ENCODE measurements at places on chromosomes 5 and 9.

- no peak for DNase-seq
Observed at GRCh38 chr9:134059661-134060395, 8.0 kb downstream of the BRD3 start.

GRCh38 chr9:108865037-108865436 is 3.0 kb downstream of the ACTL7A start:
- DNase-seq, result no peak

DNA sequence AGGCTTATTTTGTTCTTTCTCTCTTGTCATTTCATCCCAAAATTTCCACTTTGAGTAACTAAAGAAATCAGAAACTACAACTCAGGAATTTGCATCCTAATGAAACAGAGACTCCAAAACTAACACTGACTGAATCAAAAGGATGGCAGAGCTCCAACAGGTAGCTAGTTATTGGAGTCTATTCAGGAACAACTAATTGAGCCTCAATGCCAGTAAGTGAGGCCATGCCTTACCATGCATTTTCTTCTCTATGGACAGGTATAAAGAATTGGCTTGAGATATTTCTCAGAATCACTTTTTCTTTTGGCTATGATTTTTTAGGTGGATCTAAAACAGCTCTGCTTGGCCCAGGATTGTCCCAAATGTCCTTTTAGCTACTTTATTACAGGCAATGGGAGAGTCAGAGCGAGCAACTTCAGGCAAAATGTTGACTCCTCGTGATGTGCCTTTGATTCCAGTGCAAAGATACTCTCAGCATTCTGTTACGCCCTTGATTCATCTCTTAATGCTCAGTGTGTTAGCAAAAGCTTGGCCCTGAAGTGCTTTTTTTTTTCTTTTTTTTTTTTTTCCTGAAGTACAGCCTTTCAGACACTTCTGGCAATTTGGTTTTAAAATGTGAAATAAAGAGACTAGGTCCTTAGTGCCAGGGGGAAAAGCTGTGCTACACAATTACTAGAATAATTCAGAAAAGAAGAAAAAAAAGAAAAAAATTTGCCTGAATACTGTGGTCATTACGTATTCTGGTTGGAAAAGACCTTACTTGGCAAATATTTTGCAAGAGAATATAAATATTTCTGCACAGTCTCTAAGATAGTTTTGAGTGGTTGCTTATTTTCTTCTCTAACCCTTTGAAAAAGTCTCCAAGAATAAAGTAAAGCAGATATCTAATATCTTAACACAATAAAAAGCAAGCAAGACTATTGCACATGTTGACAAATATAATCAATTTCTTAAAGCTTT is 423.7 kb downstream of the ANXA1 start:
- DNase-seq, result no peak

DNA sequence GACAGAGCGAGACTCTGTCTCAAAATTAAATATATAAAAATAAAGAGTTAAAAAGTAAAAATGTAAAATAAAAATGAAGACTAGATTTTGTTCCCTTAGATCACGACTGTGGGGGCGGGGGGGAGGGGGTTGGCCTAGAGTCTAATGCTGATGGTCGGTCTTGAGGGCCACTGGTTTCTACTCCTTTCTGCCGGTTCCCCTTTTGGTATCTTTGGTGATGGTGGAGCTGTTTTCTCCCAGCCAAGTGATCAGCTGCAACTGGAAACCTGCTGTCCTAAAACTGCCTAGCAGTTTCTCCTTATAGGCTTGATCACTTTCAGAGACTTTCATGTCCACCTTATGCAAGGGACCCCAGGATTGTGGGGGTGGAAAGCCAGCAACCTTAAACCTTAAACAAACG is 1.1 kb downstream of the SRD5A1 start:
- no peak for DNase-seq

DNA sequence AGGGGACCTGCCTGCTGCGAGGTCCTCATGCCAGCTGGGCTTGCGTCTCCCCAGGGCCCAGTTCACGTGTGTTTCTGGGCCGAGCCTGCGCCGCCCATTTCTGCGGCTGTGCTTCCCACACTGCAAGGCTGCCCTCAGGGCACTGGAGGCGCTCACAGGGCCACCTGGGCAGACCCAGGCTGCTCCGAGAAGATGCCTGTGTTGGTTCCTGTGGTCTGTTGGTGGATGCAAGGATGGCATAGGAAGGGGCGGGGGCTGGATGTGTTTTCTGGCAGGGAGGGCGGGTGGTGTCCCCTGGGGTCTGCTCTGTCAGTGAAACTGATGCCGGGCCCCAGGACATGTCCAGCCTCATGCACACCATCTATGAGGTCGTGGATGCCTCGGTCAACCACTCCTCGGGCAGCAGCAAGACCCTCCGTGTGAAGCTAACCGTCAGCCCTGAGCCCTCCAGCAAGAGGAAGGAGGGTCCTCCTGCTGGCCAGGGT is 25.9 kb downstream of the NKD2 start:
- DNase-seq, result no peak

DNA sequence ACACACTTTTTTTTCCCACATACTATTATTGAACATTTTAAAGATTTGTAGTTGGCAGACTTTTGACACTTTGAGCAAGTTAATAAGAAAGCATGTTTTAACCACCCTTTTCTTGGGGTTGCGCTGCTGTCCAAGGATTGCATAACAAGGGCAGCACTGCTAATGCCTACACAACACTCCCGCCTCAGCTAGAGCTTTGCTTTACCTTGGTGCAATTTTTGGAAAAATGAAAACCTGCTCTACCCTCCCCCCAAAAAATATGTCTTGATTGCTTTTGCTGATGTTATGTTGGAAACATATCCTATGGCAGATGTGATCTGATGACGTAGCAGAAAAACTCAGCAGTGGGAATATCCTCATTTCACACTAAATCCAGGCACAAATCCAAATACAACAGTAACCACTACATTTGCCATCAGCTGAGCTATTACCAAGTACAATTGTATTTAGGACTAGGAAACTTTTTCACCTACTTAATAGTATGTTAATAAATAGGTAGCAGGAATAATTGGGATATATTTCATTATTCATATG is 51.5 kb downstream of the UBE2R2 start:
- no peak for DNase-seq

- DNase-seq, result no peak
Observed at GRCh38 chr5:50697739-50698138, 31.3 kb downstream of the PARP8 start.

GRCh38 chr9:84206801-84207370 is 133.7 kb downstream of the SLC28A3 start:
- DNase-seq, result no peak

- DNase-seq, result no peak
Observed at GRCh38 chr9:19173598-19174125, 46.4 kb upstream of the PLIN2 start.

DNA sequence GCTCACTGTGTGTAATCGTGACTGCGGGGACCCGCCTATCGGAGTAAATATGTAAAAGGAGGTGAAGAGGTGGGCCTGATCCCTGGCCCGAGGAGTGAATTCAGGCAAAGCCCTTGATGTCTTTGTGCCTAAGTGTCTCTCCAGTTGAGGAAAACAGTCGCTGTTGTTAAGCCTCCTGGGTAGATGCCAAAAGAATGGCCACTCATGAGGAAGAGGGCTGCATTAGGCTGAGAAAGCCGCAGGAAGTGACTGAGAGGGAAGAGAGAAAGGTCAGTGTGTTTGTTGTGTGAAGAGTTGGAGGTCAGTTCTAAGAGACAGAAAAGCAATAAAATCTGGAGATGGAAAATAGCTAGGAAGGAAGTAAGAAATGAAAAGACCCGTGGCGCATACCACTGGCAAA is 35.8 kb upstream of the PIP5K1B start:
- DNase-seq, result no peak

- no peak for DNase-seq
Observed at GRCh38 chr5:37899037-37899436, 59.2 kb upstream of the GDNF start.

DNA sequence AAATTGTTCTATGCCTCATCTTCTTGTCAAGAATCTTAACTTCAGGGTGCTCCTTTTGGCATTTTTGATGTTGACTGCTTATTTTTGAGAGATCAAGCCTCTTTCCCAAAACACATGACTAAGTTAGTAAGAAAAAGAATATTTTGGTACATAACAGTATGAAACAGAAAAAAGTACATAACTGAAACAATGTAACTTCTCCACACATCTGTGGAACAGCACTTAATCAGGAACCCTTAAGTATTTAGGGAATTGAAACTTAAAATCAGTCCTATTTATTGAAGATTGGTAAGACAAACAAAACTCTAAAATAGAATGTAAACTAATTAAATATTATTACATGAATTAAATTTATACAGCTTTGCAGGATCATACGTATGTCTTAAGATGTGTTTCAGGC is 103.4 kb downstream of the MELK start:
- no peak for DNase-seq

- no peak for DNase-seq
Observed at GRCh38 chr5:117333011-117333410, 758.4 kb upstream of the SEMA6A start.

- peak; percentile 52 for DNase-seq
Observed at GRCh38 chr9:81687521-81688261, 1.7 kb downstream of the TLE1 start.

DNA sequence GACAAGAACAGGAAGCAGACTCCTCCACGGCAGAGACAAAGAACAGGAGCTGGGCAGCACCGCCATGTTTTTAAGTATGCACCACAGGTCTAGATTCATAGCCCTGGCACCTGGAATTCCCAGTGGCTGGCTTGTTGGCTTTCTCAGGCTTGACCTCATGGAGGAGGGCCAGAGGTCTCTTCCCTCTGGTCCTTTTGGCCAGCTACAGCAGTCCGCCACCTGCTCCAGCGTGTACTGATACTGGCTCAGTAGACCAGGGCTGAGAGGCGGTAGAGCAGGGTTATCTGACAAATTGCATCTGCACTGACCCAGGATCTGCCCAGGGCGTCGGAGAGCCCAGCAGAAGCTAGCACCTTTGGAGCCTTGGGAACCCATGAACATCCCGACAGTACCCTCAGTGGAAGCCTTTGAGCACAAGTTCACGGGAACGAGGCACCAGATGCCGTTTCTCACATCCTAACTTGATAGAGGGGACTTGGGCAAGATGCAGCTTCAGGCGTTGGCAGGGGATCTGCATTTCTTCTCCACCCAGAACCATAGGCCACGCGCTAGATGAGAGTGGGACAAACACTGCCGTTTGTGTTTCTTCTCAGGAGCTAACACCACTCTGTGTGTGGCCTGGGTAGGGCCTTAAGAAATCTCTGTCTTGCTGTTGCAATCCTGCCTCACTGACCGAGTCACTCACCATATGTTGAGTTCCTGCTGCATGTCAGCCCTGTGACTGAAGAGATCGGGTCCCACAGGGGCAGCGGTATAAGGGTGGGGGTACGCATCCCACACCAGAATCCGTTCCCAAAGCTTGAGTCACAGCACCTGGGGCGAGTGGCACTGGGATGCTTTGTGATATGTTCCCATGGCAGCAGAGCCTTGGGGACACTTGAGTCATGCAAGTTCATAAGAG is 90.3 kb upstream of the OTULINL start:
- DNase-seq, result no peak

DNA sequence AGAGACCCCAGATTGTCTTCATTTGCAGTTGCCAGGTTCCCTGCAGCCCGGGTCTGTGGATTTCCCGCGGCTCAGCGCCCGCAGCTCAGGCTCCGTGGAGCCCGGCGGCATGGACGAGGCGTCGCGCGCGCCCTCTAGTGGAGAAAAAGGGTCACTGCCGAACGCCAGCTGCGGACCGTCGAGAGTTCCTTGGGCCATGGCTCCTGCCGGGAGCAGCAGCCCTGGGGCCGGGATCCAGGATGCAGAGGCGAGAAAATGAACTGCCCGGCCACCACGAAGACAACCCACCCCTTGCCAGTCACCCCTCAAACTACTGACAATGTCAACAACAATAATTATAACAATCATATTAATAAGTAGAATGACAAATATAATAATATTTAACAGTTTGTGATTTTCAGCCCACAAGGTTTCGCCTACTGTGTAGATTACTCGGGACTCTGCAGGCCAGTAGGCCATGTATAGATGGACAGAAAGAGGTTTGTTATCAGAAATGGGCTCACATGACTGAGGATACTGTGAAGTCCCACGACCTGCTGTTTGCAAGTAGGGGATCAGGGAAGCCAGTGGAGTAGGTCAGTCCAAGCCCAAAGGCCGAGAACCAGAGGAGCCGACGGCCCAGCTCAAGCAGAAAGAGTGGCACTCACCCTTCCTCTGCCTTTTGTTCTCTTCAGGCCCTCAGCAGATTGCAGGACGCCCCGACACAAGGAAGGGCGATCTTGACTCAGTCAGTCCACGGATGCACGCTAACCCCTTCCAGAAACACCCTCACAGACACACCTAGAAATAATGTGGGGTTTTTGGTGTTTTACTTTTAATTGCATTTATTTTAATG is 43.1 kb downstream of the BOD1 start:
- peak; percentile 59 for DNase-seq

DNA sequence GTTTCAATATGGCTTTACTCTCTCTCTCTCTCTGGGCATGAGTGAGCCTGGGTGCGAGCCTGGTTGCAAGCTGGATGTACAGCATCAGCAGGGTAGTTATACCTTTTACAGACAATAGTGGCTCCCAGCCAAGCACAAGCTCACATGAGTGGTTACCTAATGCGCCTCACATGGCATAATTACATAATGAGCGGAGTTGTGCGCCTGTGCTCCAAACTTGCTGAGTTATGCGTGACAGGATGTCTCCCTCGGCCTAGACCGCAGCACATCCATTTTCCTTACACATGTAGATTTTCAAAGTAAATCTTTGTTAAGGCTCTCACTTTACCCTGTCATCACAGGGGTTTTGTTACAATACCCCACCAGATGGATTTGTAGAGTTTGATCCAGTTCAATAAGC is 233.5 kb upstream of the WWC1 start:
- no peak for DNase-seq

GRCh38 chr9:84261070-84261746 is 79.3 kb downstream of the SLC28A3 start:
- DNase-seq, result peak; percentile 44

GRCh38 chr5:96447949-96448348 is 14.9 kb upstream of the PCSK1 start:
- no peak for DNase-seq

DNA sequence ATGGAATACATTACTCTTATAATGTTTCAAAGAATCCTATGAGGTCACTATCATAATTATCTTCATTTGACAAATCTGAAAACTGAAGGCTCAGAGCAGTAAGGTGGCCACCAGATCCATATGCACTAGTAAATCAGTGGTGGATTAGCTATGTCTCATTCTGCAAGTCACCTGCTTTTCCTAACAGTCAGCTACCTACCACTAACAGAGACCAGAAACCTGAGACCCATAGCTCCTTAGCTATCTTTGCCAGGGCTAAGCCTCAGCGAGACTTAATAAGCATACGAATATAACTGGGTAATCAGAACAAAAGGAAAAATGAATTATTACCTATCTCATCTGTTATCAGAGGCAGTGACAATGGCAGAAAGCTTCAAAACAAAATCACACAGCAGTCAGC is 118.7 kb downstream of the AUH start:
- no peak for DNase-seq

DNA sequence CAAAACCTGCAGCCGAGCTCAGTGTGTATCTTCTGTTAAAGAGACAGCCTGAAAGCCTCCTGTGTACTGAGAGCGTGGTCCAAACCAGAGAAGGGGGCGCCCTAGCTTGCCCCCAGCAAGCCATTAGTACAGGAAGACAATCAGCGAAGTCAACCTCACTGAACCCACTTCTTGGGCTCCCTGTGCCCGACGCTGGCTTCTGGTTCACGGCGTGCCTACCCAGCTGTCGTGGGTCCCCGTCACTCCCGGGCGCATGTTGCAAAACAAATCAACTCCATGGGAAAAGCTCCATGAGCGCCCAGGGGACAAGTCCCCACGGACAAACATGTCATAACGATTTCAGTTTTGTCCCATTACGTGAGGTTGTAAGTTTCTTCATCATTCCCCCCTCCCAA is 326.9 kb downstream of the SH3GL2 start:
- DNase-seq, result no peak

GRCh38 chr9:69107771-69108170 is 66.3 kb upstream of the TJP2 start:
- DNase-seq, result no peak

- DNase-seq, result no peak
Observed at GRCh38 chr5:132230871-132231270, 3.2 kb upstream of the P4HA2 start.

Measured in SK-N-DZ (cell line).